ENCODE measurements at places on chromosomes 7 and 10.

- DNase-seq = no peak
These were observed 1481.3 kb downstream of the GATA3 start for GRCh38 chr10:9535744-9536143.

DNA sequence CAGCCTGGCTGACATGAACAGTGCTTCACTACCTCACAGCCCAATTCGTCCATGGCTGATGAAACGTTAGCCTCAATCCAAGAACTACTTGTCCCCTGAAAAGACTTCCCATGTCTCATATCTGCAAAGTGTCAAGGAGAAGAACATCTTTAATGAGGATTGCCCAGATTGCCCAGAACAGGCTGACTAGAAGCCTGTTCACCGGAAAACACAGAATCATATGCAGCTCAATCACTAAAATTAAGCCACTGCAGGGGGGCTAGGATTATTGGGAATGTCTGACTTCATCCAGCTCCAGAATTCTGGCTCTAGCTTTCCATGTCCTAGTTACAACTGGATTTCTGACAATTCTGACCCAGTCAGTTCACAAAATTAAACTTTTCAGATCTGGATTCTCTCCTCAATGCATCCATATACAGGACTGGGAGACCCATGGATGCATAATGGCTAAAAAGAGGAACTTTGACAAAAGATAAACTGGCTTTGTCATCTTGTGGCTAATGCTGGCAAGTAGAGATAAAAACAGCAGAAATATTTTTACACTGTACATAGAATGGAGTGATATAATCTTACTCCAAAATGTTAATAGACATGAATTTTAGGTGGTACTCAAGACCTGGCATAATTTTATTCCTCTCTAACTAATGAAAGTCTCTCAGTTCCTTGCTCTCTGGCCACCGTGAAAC lies 467.0 kb upstream of the POT1 start:
- DNase-seq = no peak

DNA sequence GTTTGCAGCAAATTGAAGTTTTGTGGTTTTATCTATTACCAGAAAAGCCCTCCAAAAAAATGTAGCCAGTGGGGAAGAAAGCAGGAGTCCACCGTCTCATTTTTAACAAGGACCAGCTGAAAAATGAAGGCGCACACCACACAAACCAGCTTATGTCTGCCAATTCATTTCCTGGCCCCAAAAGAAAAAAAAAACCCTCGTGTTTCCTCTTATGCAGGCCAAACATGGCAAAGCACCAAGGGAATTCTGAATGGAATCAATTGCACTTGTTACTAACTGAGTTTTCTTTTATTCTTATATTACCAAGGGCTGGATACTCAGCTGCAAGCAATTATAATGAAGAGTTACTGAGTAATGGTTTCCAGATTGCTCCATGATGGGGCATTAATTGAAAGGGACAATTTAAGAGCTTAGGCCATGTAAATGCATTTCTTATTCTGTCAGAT lies 428.3 kb upstream of the NPVF start:
- DNase-seq = peak; percentile 45

- no peak for DNase-seq
These were observed 63.6 kb downstream of the GPR37 start for GRCh38 chr7:124701955-124702354.

- DNase-seq = no peak
These were observed 556.8 kb upstream of the GHITM start for GRCh38 chr10:83582407-83583095.

DNA sequence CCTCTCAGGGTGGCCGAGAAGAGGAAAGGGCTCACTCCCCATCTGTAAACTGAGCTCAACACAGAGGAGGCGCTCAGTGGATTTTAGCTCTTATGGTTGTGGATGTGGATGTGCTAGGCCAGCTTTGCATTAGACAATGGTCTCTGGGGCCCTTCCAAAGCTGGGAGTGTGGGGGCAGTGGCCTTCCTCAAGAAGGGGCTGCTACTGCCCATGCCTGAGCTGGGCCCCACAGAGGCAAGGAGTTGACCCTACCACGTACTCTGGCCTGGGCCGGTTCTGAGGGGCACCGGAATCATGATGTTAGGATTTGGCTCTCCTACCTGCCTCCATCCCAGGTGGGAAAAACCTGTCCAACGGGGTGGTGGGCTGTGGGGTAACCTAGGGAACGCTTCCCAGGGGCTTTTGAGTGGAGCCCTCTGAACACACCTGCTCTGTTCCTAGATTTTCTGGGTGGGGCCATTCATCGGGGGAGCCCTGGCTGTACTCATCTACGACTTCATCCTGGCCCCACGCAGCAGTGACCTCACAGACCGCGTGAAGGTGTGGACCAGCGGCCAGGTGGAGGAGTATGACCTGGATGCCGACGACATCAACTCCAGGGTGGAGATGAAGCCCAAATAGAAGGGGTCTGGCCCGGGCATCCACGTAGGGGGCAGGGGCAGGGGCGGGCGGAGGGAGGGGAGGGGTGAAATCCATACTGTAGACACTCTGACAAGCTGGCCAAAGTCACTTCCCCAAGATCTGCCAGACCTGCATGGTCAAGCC lies 11.5 kb downstream of the AQP1 start:
- peak; percentile 17 for DNase-seq

- DNase-seq = no peak
These were observed 6.9 kb upstream of the UNC5B start for GRCh38 chr10:71205468-71205867.

GRCh38 chr10:75121322-75121721 lies 9.9 kb downstream of the SAMD8 start:
- no peak for DNase-seq

GRCh38 chr7:151429560-151430331 lies 10.2 kb downstream of the CRYGN start:
- DNase-seq = no peak

GRCh38 chr10:30029164-30029871 lies 30.1 kb downstream of the JCAD start:
- DNase-seq = peak; percentile 65

- no peak for DNase-seq
These were observed 111.3 kb downstream of the RGS10 start for GRCh38 chr10:119431034-119431772.

DNA sequence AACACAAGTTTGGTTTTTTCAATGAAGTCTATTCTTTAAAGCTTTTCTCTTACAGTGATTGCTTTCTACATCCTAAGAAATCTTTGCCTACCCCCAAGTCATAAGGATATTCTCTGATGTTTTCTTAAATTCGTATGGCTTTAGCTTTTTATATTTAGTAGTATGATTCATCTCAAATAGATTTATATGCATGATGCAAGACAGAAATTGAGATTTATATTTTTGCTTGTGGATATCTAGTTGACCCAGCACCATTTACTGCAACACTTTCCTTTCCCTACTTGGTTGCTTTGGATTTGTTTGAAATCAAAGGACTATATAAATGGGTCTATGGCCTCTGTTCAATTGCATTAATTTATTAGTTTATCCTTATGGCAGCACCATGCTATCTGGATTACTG lies 113.9 kb downstream of the ZNF438 start:
- no peak for DNase-seq

GRCh38 chr7:1412322-1413261 lies 46.7 kb downstream of the MICALL2 start:
- peak; percentile 88 for DNase-seq

DNA sequence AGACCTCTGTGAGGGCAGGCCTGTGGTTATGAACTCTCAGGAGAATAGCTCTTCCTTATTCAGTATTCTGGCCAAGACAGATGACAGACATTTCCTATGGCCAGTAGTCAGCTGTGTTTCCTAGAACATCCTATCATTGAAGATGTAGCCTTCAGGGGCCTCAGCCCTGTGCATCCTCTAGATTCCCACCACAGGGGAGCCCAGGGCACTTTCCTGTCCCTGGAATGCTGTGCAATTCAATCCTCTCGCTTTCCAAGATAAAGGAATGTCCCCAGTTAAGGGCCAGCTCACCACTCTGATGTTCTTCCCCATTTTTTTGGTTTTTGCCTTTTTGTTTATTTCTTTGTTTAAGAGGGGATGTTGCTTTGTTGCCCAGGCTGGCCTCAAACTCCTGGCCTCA lies 578.8 kb upstream of the C7orf33 start:
- no peak for DNase-seq

DNA sequence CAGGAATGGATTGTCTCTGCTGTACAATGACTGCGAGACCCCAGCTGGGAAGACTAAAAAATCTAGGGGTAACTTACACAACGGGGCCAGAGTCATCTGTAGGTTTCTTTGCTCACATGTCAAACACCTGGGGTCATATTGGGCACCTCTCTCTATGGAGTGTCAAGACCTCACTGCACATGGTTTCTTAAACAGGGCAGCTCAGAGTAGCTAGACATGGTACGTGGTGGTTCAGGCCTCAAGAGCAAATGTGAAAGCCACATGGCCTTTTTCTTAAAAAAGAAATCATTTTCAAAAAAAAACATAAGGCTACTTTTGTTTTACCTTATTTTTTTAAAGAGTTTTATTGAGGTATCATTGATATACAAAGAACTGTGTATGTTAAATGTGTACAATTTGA lies 162.2 kb upstream of the ITGB1 start:
- no peak for DNase-seq

DNA sequence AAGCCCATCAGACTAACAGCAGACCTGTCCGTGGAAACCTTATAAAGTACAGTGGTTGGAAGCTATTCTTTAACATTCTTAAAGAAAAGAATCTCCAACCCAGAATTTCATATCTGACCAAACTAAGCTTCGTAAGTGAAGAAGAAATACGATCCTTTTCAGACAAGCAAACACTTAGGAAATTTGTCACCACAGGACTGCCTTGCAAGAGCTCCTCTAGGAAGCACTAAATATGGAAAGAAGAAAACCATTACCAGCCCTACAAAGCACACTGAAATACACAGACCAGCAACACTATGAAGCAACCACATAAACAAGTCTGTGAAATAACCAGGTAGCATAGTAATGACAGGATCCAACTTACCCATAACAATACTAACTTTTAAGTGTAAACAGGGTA lies 177.7 kb upstream of the PRSS1 start:
- no peak for DNase-seq

- peak; percentile 85 for DNase-seq
These were observed 7.5 kb upstream of the EBF3 start for GRCh38 chr10:129971381-129972144.

GRCh38 chr10:76113952-76114351 lies 682.5 kb downstream of the LRMDA start:
- DNase-seq = no peak

- DNase-seq = peak; percentile 84
These were observed 7.5 kb downstream of the LAMB1 start for GRCh38 chr7:107995184-107996071.

- no peak for DNase-seq
These were observed 59.7 kb downstream of the CAMK2B start for GRCh38 chr7:44265728-44266127.

DNA sequence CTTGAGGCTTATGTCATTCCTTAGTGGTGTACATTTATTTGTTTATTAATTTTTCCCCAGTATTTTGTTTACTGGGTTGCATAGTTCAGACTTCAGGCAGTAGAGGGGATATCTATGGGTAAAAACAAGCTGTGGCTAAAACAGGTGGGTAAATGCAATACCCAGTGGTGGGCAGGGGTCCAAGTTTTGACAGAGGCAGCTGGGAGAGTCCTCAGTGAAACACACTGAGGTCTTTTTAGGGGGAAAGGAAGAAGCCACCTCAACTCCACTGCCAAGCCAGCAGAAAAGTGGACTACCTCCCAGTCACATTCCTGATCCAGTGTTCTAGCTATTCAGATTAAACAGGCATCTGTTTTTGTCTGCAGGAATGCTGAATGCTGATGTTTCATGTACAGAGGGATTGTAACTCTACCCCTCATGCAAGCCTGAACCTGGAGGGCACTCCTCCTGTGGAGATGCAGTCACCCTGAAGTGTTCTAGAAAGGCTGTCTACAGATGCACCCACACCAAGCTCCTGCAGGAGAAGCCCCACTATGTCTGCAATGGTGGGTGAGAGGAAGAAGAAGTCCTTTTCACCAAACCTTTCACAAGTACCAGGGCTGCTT lies 757.8 kb downstream of the INHBA start:
- DNase-seq = no peak

DNA sequence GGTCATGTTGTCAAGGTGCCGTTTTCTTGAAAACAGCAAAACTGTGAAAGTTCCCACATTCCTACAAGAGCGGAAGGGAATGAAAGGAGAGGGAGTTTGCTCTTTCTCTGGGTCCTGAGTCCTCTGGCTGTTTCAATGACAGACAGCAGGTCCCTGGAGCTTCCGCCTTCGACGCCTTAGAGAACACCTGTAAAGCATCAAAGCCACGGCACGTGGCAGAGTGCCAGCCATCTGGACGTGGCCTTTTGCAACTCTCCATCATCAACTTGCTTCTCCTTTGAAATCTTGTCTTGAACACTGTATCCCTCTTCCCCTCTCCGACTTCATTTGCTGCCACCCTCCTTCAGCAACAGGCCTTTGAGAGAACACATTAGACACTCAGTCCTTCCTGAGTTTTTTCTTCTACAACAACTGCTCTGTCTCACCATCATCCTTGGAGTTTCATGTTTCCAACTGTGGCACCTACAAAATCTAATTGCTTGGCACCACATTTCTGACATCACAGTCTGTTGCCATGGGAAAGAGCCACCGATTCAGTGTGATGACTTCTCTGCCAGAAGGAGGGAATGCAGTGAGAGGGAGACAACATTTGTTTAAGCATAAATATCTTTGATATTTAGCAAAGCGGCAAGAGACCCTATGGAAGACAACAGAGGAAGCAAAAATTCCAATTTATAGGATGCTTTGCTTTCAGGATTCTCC lies 204.9 kb upstream of the PTER start:
- DNase-seq = no peak

- peak; percentile 56 for DNase-seq
These were observed 40.3 kb downstream of the COL17A1 start for GRCh38 chr10:104045151-104046089.

- no peak for DNase-seq
These were observed 9.8 kb upstream of the MRPS16 start for GRCh38 chr10:73262105-73262730.

Measured in femur (tissue), 1 donor.